ENCODE measurements at places on chromosomes 13 and 19.

DNA sequence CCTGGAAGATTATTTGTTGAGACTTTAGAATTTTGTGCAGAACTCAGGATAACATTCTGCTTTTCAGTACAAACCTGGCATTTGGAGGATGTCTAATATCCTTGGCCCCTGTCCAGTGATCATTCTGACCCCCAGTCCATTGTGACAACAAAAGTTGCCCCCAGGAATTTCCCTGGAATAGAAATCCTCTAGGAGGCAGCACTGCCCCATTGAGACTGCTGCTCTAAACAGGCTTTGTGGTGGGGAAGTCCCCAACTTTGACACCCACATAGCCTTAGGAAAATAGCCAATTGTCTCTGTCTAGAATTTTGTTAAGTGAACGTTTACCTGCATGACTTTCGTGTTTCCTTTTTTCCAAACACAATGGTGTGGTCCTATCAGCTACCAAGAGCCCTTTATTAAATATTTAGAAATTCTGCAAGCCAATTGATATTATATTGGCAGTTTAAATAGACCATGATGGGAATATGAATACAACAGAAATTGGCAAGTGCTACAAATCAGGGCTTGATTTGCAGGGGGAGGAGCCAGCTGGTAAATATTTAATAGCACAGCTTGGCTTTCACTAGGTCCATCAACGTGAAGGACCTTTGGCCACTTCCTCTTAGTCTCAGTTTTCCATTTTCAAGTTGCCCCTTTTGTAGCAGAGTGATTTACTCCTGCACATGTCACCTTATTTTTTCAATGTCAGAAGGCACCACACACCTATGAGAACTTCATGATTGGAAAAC is 451.7 kb downstream of the EFNB2 start:
- DNase-seq, result no peak

- DNase-seq, result no peak
Measured at GRCh38 chr13:73939071-73939380, 195.2 kb downstream of the KLF12 start.

- DNase-seq, result no peak
Measured at GRCh38 chr19:52735734-52736133, 890 bp upstream of the ZNF611 start.

DNA sequence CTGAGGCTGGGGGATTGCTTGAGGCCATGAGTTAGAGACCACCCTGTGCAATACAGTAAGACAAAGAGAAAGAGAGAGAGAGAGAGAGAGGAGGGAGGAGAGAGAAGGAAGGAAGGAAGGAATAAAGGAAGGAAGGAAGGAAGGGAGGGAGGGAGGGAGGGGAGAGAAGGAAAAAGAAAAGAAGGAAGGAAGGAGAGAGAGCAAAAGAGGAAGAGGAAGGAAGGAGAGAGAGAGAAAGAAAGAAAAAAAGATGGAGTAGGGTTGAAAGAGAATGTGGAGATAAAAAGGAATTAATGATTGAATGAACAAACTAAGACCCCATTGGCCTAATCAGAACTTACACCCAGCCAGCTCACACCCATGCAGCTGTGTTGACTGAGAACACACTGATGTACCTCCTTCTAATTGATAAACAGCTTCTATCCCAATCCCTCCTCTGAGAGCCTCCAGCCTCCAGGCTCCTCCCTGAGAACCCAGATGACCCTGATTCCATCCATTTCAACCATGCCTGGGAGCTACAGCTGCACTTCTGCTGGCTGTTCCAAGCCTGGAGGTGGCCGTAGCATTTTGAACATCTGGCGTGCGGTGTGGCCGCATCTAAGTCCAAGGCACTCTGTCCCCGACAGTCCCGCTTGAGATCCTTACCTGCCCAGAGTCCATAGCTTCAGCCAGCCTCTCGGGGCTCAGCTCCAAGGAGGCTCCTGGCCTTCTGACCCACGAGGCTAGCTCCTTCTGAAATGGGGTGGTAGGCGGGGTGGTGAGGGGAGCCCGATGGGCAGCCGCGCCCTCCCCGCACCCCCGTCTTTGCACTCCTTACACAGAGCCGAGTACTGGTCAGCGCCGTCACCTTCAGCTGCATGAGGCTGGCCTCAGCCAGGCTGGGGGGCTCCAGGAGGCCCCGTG is 1.1 kb downstream of the PRODH2 start:
- DNase-seq, result no peak

GRCh38 chr13:24063281-24063877 is 97.1 kb upstream of the SPATA13 start:
- DNase-seq, result no peak

GRCh38 chr13:29847501-29847983 is 2.9 kb downstream of the UBL3 start:
- no peak for DNase-seq

- no peak for DNase-seq
Measured at GRCh38 chr13:98761126-98761985, 8.9 kb upstream of the SLC15A1 start.

DNA sequence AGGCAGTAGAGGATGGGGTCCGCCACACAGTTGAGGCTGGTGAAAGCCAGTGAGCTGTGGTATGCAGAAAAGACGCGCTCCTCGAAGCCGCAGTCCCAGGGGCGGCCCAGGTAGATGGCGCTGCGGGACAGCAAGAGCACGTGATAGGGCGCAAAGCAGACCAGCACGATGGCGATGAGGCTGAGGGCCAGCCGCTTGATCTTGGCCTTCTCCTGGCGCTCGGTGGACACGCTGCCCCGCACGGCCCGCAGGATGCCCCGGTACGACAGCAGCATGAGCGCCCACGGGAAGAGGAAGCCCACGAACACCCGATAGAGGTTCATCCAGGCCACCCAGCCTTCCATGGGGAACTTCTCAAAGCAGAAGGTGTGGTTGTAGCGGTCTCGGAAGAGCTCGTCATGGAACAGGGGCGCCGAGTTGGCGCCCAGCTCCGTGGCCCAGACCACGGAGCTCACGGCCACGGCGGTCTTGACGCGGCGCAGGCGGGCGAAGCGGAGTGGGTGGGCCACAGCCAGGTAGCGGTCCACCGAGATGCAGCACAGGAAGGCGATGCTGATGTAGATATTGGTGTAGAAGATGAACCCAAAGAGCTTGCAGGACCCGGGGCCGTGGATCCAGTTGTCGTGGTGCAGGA is 6.5 kb upstream of the OPA3 start:
- peak; percentile 53 for DNase-seq

- no peak for DNase-seq
Measured at GRCh38 chr19:1105873-1106840, 2.4 kb downstream of the GPX4 start.

DNA sequence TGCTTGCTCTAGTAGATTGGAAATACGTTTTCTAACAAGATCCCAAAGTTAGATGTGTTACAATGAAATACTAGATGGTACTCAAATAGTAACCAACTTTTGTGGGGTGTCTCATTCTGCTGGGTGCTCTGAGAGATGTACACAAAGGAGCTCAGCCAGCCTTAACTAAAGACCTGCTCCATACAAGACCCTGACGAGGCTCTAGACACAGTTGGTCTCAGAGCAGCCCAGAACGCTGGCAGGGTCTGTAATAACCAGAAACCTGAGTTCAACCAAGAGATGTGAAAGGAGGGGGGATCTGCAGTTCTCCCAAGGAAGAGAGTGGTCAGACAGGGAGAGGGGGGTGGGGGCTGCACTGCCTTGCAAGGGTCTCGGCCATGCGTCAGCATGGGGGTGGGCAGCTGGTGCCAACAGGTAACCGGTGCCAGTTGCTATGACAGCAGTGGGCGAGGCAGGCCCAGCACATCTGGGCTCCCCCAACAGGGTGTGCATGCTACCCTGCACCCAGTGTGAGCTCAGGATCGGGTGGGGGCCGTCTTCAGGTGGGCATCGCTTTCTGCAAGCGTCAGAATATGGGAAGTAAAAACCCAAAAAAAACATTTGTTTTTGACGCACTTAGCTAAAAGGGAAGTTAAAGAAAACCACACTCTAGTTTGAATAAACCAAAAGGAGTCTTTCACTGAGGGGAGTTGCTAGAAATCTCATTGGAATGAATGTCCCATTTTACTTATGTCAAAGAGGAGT is 68.0 kb upstream of the GPR183 start:
- DNase-seq, result no peak

DNA sequence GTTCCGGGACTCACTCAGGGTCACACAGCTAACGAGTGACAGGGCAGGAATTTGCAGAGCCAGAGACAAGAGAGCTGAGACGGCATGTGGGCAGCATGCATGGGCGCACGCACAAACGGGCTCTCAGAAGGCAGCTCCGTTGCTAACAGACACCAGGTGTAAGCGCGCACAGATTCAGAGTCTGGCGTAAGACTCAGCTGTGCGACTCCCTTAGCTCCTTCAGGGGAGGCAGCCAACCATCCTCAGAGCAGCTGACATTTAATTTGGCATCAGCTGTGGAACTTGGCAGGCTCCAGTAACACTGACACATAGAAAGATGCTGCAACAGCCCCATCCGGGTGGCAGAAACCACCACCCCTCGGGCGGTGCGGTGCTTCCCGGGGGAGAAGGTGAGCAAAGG is 7.5 kb upstream of the TM6SF2 start:
- DNase-seq, result no peak

- no peak for DNase-seq
Measured at GRCh38 chr13:42524487-42525034, 49.4 kb upstream of the TNFSF11 start.

- no peak for DNase-seq
Measured at GRCh38 chr13:21529146-21529893, 70.2 kb upstream of the ZDHHC20 start.

- DNase-seq, result no peak
Measured at GRCh38 chr13:49292742-49293486, 45.2 kb downstream of the CDADC1 start.

All from stimulated activated CD4-positive, alpha-beta T cell treated with anti-CD3 and anti-CD28 coated beads, TNF-alpha, amount 100 ng/mL, for 24 hours (primary cell).